NCI-H2107 (cell line): ENCODE measurements at places on chromosomes 4 and X.

DNA sequence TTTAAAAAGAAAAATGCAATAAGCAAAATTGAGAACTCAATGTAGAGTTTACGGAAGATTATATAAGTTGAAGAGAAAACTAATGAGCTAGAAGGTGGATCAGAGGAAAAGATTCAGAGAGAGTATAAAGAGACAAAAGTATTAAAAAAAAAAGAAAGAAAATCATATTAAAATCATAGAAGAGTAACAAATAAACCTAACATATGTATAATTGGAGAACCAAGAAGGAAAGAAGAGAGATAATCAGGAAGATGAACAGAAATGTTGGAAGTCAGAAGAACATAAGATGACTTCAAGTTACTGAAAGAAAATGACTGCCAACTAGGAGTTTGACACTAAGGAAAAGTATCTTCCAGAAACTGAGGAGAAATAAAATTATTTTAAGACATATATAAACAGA, 34.3 kb upstream of the ANTXR2 start:
- no peak for DNase-seq

GRCh38 chr4:17142232-17142711, 243.8 kb upstream of the LDB2 start:
- DNase-seq: no peak

DNA sequence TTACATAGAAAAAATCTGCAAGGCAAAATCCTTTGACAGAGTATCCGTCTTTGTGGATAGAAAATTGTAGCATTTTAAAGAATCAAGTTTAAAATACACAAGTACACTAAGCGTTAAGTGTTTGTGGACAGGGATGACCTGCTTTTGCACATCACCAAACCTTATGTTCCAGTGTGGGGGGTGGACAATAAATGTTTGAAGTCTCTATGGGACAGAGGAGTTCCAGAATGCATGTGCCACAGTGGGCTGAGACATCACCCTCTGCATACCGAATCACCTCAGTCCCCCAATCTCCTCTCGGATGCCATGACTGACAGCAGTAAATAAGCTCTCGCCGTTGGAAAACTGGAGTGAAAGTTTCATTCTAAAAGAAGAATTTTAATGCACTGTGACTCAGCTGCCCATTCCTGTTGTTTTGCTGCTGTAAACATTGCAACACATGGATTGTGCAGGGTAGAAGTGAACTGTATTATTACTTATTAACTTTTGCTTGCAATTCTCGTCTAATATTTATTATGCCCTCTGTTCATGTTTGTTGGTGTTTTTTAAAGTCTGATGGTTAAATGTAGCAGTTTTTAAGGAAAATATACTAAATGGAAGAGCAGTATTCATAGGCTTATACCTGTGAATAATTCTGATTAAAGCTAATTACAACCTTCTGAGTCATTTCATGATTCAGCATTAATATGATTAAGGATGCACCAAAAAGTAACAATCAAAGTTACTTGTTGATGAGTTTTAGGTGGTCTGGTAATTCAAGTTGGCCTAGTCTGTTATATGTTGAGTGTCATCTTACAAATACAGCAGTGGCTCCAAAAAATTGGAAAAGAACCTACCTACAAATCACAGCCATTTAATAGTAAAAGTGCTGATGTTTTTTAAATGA, 24.0 kb downstream of the CDKN2AIP start:
- DNase-seq: no peak

DNA sequence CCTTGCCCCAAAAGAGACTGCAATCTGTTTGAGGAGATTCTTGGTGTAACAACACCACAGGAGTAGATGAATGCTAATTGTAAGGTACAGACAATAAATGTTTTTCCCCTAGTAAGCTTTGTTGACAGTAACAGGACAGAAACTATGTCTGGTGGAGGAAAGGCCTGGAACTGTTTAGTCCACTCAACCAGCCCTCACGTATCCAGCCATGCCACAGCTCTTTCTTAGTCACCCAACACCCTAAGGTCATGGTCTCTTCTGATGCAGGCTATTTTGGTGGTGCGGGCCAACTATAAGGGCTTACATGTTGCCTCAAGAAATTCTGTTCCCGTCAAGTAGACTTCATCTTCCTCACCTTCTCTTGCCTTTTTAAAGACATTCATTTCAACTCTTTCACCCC, 75.9 kb upstream of the GAB1 start:
- no peak for DNase-seq

GRCh38 chr4:89482251-89482650, 174.7 kb upstream of the GPRIN3 start:
- no peak for DNase-seq

GRCh38 chr4:169202145-169202699, 68.5 kb downstream of the SH3RF1 start:
- no peak for DNase-seq

DNA sequence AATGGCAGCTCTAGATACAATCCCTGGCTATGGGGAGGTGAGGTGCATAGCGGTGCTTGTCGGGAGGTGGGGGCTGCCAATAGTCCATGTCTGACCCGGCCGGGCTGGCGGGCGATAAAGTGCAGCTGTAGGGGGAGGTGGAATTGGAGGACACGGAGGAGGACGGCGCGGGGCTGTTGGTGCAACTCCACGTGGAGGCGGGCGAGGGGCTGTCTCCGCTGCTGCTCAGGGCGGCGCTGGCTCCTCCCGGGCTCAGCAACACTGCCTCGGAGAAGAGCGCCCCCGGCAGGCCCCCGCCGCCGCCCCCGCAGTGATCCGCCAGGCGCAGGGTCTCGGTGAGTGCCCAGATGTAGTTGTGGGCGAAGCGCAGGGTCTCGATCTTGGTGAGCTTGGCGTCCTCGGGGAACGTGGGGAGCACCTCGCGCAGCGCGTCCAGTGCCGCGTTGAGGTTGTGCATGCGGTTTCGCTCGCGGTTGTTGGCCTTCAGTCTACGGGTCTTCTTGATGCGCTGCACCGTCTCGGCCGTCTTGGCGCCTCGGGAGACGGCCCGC, 1.3 kb downstream of the NEUROG2 start:
- no peak for DNase-seq

DNA sequence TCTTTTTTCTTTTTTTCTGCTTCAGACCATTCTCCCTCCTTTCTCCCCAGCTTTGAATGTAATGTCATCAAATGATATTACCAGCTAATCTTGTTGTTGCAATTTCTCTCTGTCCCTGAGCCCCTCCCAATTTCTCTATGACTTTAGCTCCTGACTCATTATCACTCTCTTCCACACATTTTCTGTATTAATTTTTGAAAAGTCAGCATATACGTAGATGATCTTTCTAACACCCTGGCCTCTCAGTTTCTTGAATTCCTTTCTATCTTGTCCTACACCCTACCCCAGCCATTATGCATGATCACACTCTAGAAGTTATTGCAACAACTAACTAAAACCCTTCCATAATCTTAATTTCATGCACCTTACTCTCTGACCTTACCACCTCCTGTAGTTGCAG, 13.1 kb upstream of the TRPC3 start:
- no peak for DNase-seq

DNA sequence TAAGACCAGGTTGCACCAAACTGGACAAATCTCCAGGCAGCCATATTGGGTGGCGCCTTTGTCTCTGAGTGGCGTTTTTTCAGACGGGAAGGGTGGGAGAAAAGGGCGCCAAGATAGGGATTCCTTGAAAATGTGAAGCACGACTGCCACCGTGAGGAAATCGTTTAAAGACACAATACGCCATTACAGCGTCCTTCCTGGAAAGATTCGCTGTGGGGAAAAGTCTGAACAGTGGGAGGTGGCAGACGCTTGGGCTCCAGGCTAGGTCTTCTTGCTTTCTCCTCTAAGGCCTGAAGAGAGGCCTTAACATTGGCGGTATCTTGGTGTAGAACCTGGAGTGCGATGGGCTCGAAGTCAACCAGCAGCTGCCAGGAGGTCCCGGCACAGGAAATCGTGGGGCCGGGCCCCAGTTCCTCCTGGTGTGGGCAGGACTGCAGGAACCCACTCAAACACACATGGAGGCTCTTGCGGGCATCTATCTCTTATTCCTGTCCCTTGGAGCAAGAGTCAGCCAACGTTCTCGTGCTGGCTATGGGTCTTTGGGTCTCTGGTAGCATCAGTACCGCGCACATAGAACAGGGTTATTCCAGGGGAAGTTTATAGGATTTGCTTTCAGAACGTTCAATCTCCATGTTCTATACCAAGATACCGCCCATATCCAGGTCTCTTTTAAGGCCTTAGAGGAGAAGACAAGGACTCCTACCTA, 208.8 kb downstream of the OR13H1 start:
- DNase-seq: no peak

- DNase-seq: no peak
Observed at GRCh38 chrX:39481621-39482020, 616.1 kb downstream of the BCOR start.

GRCh38 chrX:20352504-20352903, 85.8 kb upstream of the RPS6KA3 start:
- no peak for DNase-seq

- no peak for DNase-seq
Observed at GRCh38 chr4:25345744-25346143, 31.3 kb upstream of the ANAPC4 start.

DNA sequence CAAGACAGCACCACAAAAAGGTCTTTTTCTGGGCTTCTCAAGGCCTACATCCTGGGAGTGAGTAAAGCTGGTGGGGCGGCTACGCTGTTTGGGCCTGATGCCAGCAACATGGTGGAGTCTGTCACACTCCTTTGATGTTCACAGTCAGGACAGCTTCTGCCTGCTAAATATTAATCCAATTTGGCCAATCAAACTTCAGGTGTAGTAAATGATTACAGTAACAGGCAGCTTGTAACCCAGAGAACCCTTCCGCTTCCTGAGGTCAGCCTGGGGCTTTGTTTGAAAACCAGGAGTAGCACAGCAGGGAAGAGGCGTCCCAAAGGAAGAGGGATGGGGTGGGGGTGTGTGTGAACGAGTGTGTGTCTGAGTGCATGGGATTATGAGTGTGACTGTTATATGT, 220.4 kb downstream of the MAML3 start:
- DNase-seq: no peak

DNA sequence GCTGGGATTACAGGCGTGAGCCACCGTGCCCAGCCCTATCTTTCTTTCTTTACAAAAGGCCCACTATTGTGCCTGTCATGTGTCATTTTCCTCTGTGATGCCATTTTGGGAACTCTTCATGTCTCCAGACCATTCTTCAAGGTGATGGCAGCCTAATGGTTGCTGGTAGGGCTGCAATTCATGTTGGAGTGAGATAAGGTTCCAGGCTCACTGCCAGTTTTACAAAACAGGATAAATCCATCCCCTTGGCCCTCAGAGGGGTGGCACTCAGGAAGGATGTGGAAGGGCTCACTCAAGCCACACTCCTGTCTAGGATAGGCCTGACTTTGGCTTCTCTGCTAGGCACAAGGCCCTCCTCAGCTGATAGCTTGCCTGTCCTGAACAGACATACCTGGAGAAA, 3.8 kb downstream of the TCEAL9 start:
- DNase-seq: no peak

DNA sequence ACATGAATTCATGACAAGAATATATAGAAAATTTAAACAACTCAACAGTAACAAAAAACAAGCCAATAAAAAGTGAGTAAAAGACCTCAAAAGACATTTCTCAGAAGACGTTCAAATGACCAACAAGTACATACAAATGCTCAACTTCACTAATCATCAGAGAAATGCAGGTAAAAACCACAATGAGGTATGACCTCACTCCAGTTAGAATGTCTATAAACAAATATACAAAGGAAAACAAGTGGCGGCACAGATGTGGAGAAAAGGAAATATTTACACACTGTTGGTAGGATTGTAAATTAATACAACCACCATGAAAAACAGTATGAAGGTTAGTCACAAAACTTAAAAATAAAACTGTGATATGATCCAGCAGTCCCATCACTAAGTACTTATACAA, 1033.1 kb downstream of the RAPGEF2 start:
- no peak for DNase-seq

- no peak for DNase-seq
Observed at GRCh38 chr4:119506806-119507205, 121.8 kb downstream of the PDE5A start.

- DNase-seq: no peak
Observed at GRCh38 chrX:43000121-43000520, 222.2 kb upstream of the PPP1R2C start.

GRCh38 chrX:15947648-15948317, 93.2 kb upstream of the AP1S2 start:
- DNase-seq: no peak

- no peak for DNase-seq
Observed at GRCh38 chrX:30580641-30581040, 3.1 kb upstream of the TASL start.

DNA sequence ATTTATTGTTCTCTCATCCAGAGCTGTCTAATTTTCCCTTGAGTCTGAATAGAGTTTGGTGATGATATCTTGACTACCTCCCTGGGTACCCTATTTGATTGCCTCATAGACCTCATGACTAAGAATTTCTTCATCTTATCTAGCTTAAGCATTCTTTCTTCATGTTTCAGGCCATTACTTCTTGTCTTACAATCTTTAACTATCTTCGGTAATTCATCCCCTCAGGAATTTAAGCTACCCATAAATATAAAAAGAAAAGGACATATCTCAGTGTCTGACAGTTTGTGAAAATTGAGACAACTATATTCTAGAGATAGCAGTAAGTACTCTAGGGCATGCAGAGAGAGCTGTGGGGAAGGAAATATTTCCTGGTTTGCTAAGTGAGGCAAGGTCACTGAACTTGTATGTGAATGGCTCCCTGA, 466.1 kb upstream of the GRID2 start:
- no peak for DNase-seq

DNA sequence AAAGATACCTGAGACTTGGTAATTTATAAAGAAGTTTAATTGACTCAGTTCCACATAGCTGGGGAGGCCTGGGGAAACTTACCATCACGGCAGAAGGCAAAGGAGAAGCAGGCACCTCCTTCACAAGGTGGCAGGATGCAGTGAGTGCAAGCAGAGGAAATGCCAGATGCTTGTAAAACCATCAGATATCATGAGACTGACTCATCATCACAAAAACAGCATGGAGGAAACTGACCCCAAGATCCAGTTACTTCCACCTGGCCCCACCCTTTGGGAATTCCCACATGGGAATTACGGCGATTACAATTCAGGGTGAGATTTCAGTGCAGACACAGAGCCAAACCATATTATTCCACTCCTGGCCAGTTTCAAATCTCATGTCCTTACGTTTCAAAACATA, 514.7 kb upstream of the SPANXN1 start:
- no peak for DNase-seq

GRCh38 chr4:103753868-103754653, 34.3 kb upstream of the TACR3 start:
- no peak for DNase-seq
